RWPE1 (cell line): ENCODE measurements at places on chromosomes 16 and 17.

DNA sequence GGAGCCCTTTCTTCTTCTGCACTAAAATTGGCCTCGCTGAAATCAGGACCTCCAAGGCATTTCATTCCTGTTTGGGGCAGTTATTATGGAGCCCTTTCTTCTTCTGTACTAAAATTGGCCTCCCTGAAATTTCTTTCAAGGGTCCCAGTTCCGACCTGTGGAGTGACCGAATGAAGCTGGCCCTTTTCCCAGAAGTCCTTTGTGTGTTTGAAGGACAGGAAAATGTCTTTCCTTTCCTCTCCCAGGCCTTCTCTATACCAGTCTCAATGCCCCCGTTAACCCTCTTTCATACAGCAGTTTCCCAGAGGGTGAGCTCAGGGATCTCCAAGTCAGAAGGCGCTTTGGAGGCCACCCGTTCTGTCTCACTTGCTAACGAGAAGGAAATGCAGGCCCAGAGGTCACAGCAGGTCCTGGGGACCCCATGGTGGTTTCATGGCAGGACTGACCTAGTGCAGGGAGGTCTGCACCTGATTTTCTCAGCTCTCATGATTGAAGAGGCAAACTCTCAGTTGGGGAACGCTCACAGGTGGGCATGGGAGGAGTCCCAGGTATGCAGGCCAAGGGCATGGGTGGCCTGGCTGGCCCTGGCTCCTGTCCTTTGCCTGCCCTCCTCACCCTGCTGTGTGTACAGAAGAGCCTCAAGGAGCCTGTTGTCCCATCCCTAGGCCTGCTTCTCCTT is 37.1 kb upstream of the DOC2B start:
- no peak for DNase-seq

DNA sequence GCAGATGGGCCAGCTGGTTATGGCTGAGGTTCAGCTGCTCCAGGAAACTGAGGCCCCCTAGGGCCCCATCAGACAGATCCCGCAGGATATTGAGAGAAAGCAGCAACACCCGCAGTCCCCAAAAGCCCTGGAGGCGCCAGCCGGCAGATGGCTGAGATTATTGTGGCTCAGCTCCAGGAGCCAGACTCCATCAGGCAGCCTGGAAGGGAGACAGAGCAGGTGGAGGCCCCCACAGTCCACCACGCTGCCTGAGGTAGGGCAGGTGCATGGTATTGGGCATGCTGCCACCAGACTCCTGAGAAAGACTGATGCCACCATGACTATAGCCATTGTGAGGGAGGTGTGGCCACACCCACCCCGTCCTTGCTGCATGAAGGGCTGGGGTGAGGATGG is 9.5 kb upstream of the TMEM101 start:
- DNase-seq = no peak

DNA sequence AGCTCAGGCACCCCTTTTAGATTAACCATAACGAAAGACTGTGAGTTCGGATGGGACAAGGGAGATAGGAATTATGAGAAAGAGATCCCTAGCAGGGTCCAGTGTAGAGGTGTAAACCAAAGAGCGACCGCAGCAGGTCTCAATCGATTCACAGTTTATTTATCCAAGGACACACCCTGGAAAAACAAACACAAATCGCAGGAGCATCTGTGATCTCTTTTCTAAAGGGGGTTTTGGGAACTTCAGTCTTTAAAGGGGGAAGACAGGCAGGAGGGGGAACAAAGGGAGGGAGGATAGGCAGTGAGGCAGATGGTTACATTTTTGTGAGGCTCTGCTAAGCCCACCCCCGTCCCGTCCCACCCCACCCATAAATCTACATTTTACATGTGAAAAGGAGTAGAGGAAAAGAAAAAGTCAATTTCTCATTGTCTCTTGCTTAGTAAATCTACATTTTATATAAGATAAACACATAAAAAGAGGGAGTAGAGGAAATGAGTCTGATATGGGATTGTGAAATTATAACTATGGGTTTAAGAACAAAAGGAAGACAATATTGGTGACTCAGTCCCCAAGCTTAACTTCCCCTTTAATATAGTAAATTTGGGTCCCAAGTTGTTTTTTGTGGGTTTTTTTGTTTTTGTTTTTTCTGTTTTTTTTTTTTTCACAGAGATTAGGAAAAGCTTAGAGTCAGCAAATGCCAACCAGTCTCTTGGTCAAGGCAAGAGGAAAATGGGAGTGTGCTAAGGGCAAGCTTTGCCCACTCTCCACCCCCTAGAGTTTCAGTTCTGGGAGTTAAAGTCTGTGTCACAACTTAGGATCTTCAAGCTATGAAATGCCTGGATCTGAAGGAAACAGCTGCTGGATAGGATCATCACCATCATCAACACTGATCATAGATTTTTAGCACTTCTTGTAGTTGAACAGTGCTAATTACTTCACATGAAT is 160.9 kb upstream of the CDH5 start:
- DNase-seq = no peak

DNA sequence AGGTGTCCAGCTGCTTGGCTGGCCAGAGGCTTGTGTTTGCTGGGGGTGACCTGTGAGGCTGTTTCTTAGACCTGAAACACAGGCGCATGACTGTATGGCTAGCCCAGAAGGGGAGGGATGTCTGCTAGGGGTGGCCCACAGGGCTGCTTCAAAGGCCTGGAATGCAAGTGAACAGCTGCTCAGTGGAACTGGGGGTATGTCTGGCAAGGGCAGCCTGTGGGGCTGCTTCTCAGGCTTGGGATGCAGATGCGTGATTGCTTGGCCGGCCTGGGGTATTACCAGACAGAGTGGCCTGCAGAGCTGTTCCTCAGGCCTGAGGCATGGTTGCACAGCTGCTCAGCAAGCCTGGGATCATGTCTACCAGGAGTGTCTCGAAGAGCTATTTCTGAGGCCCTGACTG is 20.5 kb downstream of the TANC2 start:
- no peak for DNase-seq

- DNase-seq = no peak
Observed at GRCh38 chr17:65413390-65413789, 148.1 kb downstream of the AXIN2 start.

DNA sequence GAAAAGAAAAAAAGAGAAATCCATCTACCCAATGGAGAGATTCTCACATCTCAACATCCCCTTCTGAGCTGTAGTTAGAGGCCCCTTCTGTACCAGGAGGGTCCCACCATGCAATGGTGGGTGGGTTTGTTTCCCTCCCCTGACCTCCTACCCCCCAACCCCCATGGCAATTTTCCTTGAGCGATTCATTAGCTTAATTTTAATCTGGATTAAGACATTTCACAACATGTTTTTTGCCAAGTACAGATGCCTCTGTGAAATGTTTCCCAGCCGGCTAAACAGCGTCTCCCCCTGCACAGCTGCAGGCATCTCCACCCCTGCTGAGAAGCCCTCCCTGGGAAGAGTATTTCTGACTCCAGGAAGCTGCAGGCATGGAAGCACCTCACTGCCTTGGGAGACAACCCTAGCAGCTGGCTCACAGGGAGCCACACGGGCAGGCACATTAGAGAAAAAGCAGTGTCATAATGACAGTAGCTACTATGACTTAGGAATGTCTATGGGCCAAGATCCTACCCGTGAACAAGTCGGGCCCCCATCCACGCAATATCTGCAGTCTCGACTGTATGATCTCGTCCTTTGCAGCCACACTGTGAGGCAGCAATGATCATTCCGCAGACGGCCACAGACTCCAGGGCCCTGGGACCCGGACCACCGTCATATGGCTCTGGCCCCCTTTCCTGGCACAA is 117.3 kb downstream of the ADCY9 start:
- DNase-seq = no peak

DNA sequence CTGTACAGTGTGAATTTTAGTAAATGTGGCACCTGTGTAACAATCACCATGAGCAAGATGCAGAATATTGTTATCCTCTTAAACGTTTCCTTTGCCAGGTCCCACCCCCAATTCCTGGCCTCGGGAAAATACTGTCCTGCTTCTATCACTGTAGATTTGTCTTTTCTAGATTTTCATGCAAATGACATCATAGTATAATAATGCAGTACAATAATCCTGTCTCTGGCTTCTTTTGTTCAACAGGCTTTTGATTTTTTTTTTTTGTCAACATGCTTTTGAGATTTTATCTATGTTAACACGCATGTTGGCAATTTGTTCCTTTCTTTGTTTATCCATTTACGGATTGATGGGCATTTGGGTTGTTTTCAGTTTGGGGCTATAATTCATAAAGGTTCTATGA is 20.4 kb upstream of the HEATR3 start:
- no peak for DNase-seq
